Activated CD4-positive, alpha-beta T cell treated with anti-CD3 and anti-CD28 coated beads, Interleukin-2, amount 10 ng/mL, durations not matched to agents 24 days and 14 days (primary cell): ENCODE measurements at places on chromosomes 16 and 17. TPM values are rescaled to one million over a fixed set of nuclear protein-coding genes. Genes with fewer than 3 reads are reported as not detected.

The BOLA2 gene
- total RNA-seq, result 18.4 and 18.5 TPM in 2 replicates

The OTOA gene
- 0.12 TPM in 1 of 2 replicates, not detected in the other for total RNA-seq

The NUDT21 gene
- 282 and 297 TPM in 2 replicates for total RNA-seq

The BIRC5 gene
- 38.7 and 40.6 TPM in 2 replicates for total RNA-seq

The ITFG1 gene
- total RNA-seq, result 26.1 and 28.5 TPM in 2 replicates
